ENCODE measurements at places on chromosomes 1 and 21. TPM values are rescaled to one million over a fixed set of nuclear protein-coding genes. Genes with fewer than 3 reads are reported as not detected.

The NOTCH2 gene
- total RNA-seq = 79.2 TPM

DNA sequence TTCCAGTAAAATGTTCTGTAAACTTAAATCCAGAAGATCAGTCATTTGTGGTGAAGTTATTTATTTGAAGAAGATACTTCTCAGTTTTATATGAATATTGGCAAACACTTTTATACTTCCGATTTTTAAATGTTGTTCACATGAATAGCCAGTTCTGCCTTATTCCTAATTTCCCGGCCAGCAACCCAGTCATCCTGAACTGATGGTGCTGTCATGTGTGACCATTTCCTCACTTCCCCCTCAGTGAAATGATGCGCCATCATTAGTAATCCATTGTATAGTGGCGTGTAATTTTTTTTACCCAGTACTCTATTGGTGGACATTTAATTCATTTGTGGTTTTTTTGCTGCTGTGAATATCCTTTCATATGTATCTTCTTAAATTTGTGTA lies 16.4 kb downstream of the GPSM2 start:
- no peak for DNase-seq
- no peaks in the 10 kb centered on the region for H3K36me3 ChIP-seq
- no peaks in the 10 kb centered on the region for H3K4me1 ChIP-seq
- H3K27ac ChIP-seq = no peak overlapping the region

GRCh38 chr21:42189860-42190485 lies 29.0 kb upstream of the ABCG1 start:
- peaks cover 93% of the 10 kb centered on the region for H3K4me1 ChIP-seq
- peak; percentile 76 for DNase-seq
- peaks cover 7% of the 10 kb centered on the region for H3K36me3 ChIP-seq
- H3K27me3 ChIP-seq = no peaks in the 10 kb centered on the region
- no peak overlapping the region for H3K27ac ChIP-seq

The GREM2 gene
- total RNA-seq = not detected

The CASZ1 gene
- total RNA-seq = 14.7 TPM

The VWA5B1 gene
- total RNA-seq = 0.22 TPM

- H3K4me1 ChIP-seq = peaks cover 7% of the 10 kb centered on the region
- H3K36me3 ChIP-seq = no peaks in the 10 kb centered on the region
- no peak for DNase-seq
- H3K4me3 ChIP-seq = no peak overlapping the region
- no peak overlapping the region for H3K27ac ChIP-seq
- H3K27me3 ChIP-seq = no peaks in the 10 kb centered on the region
Measured at GRCh38 chr1:167983797-167984420, 47.0 kb upstream of the MPC2 start.

GRCh38 chr1:59751004-59751395 lies 63.7 kb upstream of the HOOK1 start:
- no peak overlapping the region for H3K4me3 ChIP-seq
- no peaks in the 10 kb centered on the region for H3K36me3 ChIP-seq
- no peaks in the 10 kb centered on the region for H3K27me3 ChIP-seq
- H3K4me1 ChIP-seq = peaks cover 6% of the 10 kb centered on the region
- no peak overlapping the region for H3K27ac ChIP-seq
- no peak for DNase-seq
